ENCODE measurements at places on chromosomes 11 and 22. TPM values are rescaled to one million over a fixed set of nuclear protein-coding genes. Genes with fewer than 3 reads are reported as not detected.

Gene CCDC88B
- total RNA-seq = 76.1 TPM

Gene SMCO4
- 5.0 TPM for total RNA-seq

Gene GRM5
- not detected for total RNA-seq

Gene NXPE4
- not detected for total RNA-seq

Gene GTSE1
- total RNA-seq = 39.4 TPM

Gene LMNTD2
- total RNA-seq = 1.3 TPM

Gene CRYBB2
- not detected for total RNA-seq

Gene KLHL35
- total RNA-seq = 0.77 TPM

Gene SYCE3
- not detected for total RNA-seq

Gene BARX2
- total RNA-seq = not detected

Gene LINC01488
- total RNA-seq = not detected

Gene ADAMTS15
- total RNA-seq = not detected

Gene MS4A12
- not detected for total RNA-seq

Gene FAM89B
- total RNA-seq = 12.7 TPM

Gene PKP3
- 0.18 TPM for total RNA-seq

Gene KCNQ1
- 8.7 TPM for total RNA-seq

Gene APOBEC3A
- total RNA-seq = not detected

Gene ANKK1
- not detected for total RNA-seq

Gene HEPN1
- not detected for total RNA-seq

Gene FERMT3
- total RNA-seq = 214 TPM

Gene FZD4
- 0.16 TPM for total RNA-seq

Gene HPS5
- total RNA-seq = 17.2 TPM

Gene ST14
- total RNA-seq = not detected

Gene FGF4
- not detected for total RNA-seq

Gene STT3A
- 114 TPM for total RNA-seq

Gene MYO7A
- 0.14 TPM for total RNA-seq

Gene RIMBP3C
- not detected for total RNA-seq

Gene FAM83F
- total RNA-seq = 2.0 TPM

Gene YPEL4
- 0.43 TPM for total RNA-seq
